ENCODE measurements at places on chromosomes 12 and 14. TPM values are rescaled to one million over a fixed set of nuclear protein-coding genes. Genes with fewer than 3 reads are reported as not detected.

The TTC8 gene
- 35.7 TPM for total RNA-seq

The OTUB2 gene
- 3.0 TPM for total RNA-seq

The DCP1B gene
- 7.3 TPM for total RNA-seq

The TMPRSS12 gene
- not detected for total RNA-seq

The ZDHHC22 gene
- total RNA-seq: 0.23 TPM

The TOMM20L gene
- total RNA-seq: not detected

The CPNE6 gene
- total RNA-seq: not detected

The ABCC9 gene
- not detected for total RNA-seq

The NANOG gene
- not detected for total RNA-seq

The TMEM132C gene
- not detected for total RNA-seq

The ACOT6 gene
- total RNA-seq: not detected

The CLEC1B gene
- total RNA-seq: not detected

The PRICKLE1 gene
- 0.64 TPM for total RNA-seq

The GPD1 gene
- total RNA-seq: 0.23 TPM

The TPPP2 gene
- not detected for total RNA-seq

The CLEC2A gene
- total RNA-seq: not detected

The KLRB1 gene
- not detected for total RNA-seq

The MGP gene
- total RNA-seq: not detected

The PZP gene
- not detected for total RNA-seq

The EML1 gene
- 34.0 TPM for total RNA-seq

The AMDHD1 gene
- total RNA-seq: 3.0 TPM

All from A549 treated with Hydrocortisone at 1 μM for 4 hours (cell line).